ENCODE measurements at places on chromosomes 3 and 15.

DNA sequence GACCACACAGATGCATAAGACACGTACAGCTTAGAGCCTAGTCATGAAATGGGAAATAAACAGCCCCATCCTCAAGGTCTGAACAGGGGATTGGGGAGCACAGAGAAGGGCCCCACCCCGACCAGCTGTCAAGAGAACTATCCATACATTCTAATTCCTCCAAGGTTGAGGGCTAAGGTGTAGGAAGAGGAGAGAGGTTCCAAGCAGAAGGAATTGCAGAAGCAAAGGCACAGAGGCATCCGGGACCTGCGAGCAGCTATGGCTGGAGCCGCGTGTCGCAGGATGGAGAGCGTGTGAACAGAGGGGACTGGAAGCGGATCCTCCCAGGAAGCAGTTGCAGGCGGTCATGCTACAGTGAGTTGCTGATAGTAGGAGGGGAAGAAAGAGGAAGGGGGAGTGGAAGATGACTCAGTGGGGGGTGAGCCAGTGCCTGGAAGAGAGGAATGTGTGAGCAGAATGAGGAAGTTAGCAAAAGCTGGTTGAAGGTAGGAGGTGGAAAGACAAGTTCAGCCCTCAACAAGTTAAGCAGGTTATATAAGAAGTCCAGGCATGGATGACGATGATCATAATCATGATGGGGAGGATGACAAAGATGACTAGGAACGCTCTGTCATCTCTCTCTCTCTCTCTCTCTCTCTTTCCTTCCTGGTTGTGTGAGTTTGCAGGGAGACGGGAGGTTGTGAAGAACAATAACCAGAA is 89.7 kb downstream of the LIPC start:
- DNase-seq = peak; percentile 89

GRCh38 chr15:38671006-38671387 is 106.4 kb upstream of the RASGRP1 start:
- DNase-seq = no peak

GRCh38 chr3:65233561-65233960 is 545.8 kb upstream of the ADAMTS9 start:
- no peak for DNase-seq

GRCh38 chr15:53274630-53275029 is 484.5 kb upstream of the ONECUT1 start:
- no peak for DNase-seq

GRCh38 chr3:127233371-127233770 is 40.4 kb downstream of the PRR23E start:
- no peak for DNase-seq

GRCh38 chr3:179174898-179175297 is 26.7 kb downstream of the PIK3CA start:
- DNase-seq = no peak

DNA sequence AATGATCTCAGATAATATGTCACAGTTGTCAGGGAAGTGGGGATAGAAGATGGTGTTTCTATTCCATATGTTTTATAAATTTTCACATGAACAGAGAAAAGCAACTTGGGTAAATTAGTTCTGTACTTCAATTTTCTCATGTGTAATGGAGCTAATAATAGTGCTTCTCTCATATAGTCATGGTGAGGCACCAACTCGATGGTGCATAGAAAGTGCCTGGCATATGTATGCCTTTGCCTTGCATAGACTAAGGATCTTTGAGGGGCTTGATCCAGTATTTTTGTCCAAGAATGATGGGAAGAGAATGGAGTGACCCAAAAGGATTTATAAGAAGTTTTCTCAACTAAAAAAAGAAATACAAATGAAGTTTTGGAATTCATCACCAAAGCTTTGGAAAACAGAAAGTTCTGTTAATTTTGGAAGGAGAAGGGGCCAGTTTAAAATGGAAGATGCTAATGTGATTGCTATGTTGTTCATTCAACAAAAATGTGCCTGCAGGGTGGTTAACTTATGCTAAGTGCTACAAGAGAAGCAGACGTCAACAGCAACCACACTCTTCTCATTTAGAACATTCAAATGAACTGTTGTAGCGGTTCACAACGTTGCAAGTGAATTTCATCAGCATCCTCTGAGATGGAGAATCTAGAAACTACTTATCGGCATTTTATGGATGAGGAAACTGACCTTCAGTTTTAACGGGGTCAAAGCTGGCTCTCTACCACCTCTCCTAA is 86.1 kb downstream of the RTP4 start:
- DNase-seq = no peak

- peak; percentile 91 for DNase-seq
These were observed 27.6 kb downstream of the SLC28A1 start for GRCh38 chr15:84911879-84912660.

DNA sequence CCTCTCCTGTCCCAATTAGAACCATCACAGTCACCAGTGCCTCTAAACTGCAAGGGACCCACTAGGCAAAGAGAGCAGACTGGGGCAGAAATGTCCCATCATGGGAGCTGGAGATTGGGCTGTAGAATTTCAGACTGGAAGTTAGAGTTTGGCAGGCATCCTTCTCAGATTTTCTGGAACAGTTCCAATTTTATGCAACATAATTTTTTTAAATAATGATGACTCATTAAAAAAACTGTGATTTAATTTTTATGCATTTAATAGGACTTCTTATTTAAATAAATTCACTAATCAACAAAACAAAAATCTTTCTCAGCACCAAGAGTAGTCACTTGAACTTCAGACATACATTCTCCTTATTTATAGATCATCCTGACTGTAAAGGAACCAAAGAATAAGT is 84.6 kb upstream of the SLC7A14 start:
- DNase-seq = no peak

DNA sequence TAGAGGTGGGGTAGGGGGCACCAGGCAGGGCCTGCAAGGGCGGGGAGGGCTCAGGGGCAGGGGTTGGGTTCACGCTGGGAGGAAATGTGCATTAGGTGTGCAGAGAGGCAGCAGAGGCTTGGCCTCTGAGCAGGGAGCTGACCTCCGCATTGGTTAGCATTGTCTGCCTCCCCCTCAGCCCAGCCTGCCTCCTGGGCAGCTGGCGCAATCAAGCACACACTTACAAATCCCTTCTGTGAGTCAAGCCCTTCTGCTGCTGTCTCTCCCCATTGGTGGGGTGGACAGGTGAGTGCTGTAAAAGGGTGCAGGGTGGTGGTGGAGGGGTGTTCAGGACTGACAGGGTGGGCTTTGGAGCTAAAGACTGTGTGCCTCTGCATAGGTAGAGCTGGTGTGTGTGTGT is 9.3 kb downstream of the LOXL1 start:
- no peak for DNase-seq

DNA sequence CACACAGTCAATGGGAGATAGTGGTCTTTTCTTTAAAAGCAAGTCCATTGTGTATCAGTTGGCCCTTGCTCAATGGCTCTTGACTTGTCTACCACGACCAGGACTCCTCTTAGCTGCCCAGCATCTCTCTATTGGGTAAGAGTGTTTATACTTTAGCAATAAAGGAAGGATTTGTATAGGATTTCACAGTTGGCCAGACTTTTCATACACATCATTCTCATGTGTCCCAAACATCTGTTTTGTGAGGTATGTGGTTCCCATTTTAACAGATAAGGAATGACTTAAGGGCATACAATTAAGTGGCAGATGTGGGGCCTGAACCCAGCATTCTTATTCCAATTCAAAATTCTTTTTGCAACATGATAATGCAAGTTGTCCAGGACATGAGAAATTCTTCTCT is 191.5 kb downstream of the CHST2 start:
- no peak for DNase-seq

- DNase-seq = no peak
These were observed 25.9 kb downstream of the EXOG start for GRCh38 chr3:38522002-38522401.

GRCh38 chr3:23185861-23186260 is 17.3 kb upstream of the UBE2E2 start:
- no peak for DNase-seq

DNA sequence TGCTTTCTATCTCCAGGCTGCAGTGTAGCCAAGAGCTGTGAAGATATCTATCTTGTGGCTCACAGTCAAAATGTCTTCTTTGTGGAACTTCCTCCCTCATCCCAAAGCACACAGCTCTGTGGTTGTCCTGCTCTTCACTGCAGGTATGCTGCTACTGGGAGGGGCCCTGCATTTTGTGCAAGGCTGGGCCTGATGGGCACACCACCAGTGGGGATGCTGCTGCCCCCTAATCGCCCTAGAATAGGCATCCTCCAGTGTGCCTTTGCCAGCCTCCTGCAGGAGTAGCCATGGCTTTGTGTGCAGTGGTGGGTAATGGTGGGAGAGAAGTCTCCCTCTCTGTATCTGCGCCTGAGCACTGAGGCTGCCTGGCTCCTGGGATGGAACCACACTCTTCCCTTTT is 297.3 kb downstream of the DOCK3 start:
- no peak for DNase-seq

GRCh38 chr15:40016224-40016865 is 22.6 kb downstream of the SRP14 start:
- no peak for DNase-seq

- DNase-seq = no peak
These were observed 440.6 kb downstream of the MCTP2 start for GRCh38 chr15:94671858-94672532.

- DNase-seq = no peak
These were observed 78.2 kb downstream of the CLSTN2 start for GRCh38 chr3:140013220-140013619.

DNA sequence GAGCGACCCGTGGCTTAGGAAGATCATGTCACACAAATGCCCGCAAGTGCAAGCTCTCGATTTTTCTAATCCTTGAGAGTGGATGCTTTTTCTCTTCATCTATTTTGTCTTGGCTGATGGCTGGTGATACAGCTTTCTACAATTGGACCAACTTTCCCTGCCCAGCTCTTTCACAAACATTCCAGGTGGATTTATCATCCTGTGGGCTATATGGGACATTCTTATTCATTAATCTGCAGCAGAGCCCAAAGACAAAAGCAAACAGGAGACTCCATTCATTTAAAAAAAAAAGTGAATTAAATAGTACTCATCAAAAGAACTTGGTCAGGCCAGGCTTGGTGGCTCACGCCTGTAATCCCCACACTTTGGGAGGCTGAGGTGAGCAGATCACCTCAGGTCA is 14.2 kb upstream of the TSEN2 start:
- peak; percentile 62 for DNase-seq

GRCh38 chr15:64696481-64696880 is 78.9 kb downstream of the RBPMS2 start:
- no peak for DNase-seq

DNA sequence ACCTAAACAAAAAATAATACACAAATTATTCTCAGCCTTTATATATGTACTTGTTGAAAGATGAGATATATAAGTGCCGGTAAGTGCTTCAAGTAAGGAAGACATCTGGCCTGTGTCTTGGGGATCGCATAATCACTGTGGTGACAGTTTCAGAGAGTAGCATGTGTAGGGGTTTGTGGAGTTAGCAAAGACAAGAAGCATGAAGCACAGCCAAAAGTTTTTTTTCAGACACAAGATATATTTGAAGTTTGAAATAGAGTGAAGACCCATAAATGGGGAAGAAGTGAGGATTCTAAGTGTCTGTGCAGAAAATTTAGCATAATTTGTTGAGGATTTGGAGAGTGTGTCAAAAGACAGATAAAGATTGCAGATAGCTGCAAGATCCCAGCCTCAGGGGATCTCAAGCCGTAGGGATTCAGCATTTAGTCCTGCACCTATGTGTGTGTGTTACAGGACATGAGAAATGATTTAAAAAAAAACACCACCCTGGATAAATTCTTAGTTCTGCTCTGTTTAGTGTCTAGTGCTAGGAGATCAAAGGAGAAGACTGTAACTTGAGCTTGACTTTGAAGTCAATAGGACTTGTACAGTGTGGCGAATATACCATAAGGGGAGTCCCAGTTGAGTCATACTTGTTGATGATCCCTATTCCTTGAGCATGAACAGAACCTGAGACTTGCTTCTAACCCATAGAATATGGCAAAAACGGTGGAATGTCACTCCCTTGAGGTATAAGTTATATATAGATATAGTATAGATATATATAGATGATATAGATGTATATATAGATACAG is 123.9 kb upstream of the GRM7 start:
- DNase-seq = no peak

Measured in fibroblast of skin of right quadriceps (primary cell).